Aorta (tissue), 5 donors: ENCODE measurements at places on chromosomes 3 and 15. TPM values are rescaled to one million over a fixed set of nuclear protein-coding genes. Genes with fewer than 3 reads are reported as not detected.

GOLGA6A gene
- not detected for total RNA-seq

MST1 gene
- total RNA-seq, result 5.3 TPM

GRK7 gene
- not detected for total RNA-seq

- H3K27ac ChIP-seq, result no peak overlapping the region
- no peak for DNase-seq
- no peaks in the 10 kb centered on the region for H3K36me3 ChIP-seq
- H3K27me3 ChIP-seq, result no peaks in the 10 kb centered on the region
Observed at GRCh38 chr3:6726811-6727210, 134.1 kb upstream of the GRM7 start.

DNA sequence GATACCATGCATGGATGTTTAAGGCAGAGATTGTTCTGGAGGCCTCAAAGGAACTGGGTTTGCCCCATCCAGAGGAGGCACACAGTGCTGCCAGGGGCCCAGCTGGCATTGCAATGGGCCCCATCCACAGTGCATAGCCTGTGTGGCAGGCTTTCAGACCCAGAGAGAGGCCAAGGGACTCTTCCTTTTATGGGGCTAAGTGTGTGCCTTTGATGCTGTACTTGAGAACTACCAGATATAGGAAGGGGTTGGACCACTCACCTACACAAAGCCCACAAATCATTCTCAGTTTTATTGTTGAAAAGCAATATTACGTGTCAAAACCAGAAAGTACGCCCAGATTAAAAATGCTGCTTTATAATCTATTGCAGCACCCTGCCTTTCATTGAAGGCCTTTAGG is 134.9 kb downstream of the EPHB1 start:
- no peaks in the 10 kb centered on the region for H3K4me1 ChIP-seq
- no peaks in the 10 kb centered on the region for H3K27me3 ChIP-seq
- H3K36me3 ChIP-seq, result no peaks in the 10 kb centered on the region
- no peak overlapping the region for H3K27ac ChIP-seq
- no peak for DNase-seq

DNA sequence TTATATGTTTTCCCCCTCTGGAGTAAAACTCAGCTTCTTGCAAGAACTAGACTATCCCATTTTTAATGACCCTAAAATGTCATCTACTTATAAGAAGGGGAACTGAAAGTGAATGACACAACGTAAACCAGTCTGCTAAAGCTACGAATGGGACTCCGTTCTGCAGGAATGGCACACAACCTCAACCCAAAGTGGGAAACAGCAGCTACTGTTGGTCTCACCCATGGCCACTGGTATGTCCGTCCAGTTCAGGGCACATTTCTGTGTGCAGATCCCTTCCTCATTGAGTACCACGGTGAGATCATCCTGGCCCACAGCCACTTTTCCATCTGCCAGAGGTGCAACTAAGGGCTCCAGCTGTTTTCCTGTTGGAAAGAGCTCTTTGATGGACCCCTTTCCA is 23.8 kb downstream of the VPS39 start:
- H3K36me3 ChIP-seq, result peaks cover 11% of the 10 kb centered on the region
- no peak overlapping the region for H3K4me3 ChIP-seq
- DNase-seq, result peak; percentile 55
- H3K4me1 ChIP-seq, result no peaks in the 10 kb centered on the region

DNA sequence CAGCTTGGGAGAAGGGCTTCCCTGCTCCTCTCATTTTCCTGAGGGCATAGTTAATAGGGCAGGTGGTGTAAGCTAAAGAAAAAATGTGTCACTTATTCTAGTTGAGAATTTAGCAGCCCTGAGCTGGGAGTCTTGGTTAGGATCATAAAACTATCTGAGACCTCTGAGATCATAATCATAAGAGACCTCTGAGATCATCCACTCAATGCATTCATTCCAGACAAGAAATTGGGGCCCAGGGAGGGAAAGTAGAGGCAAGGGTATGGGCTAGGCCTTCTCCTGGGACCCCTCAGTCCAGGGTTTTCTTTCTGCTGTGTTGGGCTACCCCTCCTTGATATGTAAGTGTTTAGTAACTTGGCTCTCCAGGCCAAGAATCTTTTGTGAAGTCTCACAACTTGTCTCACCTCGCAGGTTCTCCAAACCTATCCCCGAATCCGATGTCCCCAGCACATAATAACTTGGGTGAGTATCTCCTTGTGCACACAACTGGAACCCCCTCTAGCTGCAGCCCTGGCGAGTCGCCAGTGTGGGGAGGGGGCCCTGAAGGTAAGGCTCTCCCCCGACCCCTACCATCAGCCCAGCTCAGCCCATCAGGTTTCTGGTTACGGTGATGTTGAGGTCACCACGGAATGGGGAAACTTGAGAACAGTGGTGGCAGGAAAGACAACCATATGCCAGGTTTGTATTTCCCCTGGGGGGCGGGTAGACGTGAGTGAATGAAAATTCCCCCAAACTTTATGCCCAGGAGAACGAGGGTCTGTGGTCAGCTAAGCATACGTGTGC is 84.1 kb downstream of the AAGAB start:
- H3K27ac ChIP-seq, result no peak overlapping the region
- no peaks in the 10 kb centered on the region for H3K27me3 ChIP-seq
- DNase-seq, result no peak
- no peaks in the 10 kb centered on the region for H3K36me3 ChIP-seq
- no peak overlapping the region for H3K4me3 ChIP-seq

DNA sequence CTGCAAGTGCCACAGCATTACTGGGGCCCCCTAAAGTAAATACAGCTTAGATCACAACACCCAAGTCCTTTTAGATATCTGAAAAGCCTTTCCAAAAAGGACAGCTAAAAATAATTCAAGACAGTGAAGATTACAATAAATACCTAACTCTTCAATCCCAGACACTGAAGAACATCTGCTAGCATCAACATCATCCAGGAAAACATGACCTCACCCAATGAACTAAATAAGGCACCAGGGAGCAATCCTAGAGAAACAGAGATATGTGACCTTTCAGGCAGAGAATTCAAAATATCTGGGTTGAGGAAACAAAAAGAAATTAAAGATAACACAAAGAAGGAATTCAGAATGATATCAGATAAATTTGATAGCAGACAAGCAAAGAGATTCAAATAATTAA is 71.7 kb upstream of the TTC14 start:
- H3K4me1 ChIP-seq, result no peaks in the 10 kb centered on the region
- H3K4me3 ChIP-seq, result no peak overlapping the region
- H3K36me3 ChIP-seq, result no peaks in the 10 kb centered on the region
- no peak for DNase-seq

- no peak overlapping the region for H3K27ac ChIP-seq
- no peak overlapping the region for H3K4me3 ChIP-seq
- DNase-seq, result no peak
- H3K36me3 ChIP-seq, result no peaks in the 10 kb centered on the region
- no peaks in the 10 kb centered on the region for H3K27me3 ChIP-seq
Observed at GRCh38 chr3:45516829-45517228, 77.7 kb upstream of the LIMD1 start.

DNA sequence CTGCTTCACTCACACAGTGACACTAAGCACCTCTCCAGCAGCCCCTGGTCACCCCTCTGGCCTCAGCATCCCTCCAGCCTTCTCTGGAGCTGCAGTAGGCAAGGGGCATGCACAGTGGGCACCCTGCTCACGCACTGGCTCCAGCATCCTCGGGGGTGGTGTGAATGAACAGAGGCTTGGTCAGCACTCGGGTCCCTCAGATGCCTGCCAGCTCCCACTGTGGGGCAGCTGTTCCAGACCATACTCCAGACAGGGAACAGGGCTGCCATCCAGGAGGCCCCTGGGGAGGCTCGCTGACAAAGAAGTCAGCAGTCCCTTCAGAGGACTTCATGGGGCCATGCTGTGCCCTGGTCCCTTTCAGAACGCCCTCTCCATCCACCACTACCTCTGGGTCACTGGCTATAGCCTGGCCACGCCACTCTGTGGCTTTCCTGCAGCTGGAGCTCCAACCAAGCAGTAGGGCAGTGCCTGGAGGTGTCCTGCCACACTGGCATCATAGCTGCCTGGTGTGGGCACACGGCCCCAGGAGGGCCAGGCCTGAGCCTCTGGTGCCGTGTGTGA is 26.3 kb downstream of the ALS2CL start:
- no peaks in the 10 kb centered on the region for H3K36me3 ChIP-seq
- no peak overlapping the region for H3K27ac ChIP-seq
- no peaks in the 10 kb centered on the region for H3K4me1 ChIP-seq
- no peak for DNase-seq
- H3K27me3 ChIP-seq, result no peaks in the 10 kb centered on the region

GRCh38 chr15:78616506-78616905 is 4.3 kb downstream of the CHRNA3 start:
- no peak overlapping the region for H3K4me3 ChIP-seq
- DNase-seq, result no peak
- no peaks in the 10 kb centered on the region for H3K4me1 ChIP-seq
- H3K27ac ChIP-seq, result no peak overlapping the region

GRCh38 chr3:119170821-119171220 is 2.6 kb upstream of the UPK1B start:
- no peaks in the 10 kb centered on the region for H3K27me3 ChIP-seq
- H3K4me1 ChIP-seq, result no peaks in the 10 kb centered on the region
- no peak overlapping the region for H3K4me3 ChIP-seq
- DNase-seq, result no peak
- no peak overlapping the region for H3K27ac ChIP-seq
- H3K36me3 ChIP-seq, result no peaks in the 10 kb centered on the region
